ENCODE measurements at places on chromosomes 5 and 9.

DNA sequence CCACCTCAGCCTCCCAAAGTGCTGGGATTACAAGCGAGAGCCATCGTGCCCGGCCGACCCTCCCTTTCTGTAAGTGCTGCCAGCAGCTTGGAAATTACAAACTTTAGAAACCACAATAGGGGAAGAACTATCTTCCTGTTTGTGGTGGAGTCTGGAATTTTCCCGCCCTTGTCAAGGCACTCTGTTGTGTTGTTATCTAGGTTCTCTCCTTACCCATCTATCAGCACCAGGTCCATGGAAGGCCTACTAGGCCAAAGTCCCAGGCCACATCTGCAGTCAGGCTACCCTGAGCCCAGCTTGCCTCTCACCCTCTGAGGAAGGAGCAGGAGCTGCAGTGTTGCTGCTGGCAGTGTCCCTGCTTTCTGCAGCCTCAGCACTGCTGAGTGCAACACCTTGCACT, 214.9 kb downstream of the MCTP1 start:
- DNase-seq, result no peak

- no peak for DNase-seq
Observed at GRCh38 chr9:126646162-126646561, 32.4 kb downstream of the LMX1B start.

- DNase-seq, result no peak
Observed at GRCh38 chr9:32603914-32604852, 31.2 kb upstream of the NDUFB6 start.

DNA sequence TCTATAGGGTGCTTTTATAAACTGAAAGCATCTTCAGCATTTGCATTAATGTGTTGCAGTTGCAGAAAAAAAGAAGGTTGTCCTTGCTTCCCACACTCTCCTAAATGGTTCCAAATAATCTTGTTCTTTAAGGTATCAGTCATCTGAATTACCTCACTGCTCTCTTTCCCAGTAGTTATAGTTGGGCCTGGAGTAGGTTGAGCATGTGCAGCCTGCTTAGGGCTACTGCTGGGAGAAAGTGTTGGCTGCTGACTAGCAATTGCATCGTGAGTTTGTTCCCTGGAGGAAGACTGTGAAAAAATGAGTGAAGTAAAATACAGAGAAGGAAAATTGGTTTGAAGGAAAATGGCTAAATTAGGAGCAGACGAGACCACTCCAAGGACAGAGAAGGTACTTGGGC, 74.5 kb downstream of the PRR16 start:
- DNase-seq, result no peak

- DNase-seq, result peak; percentile 75
Observed at GRCh38 chr9:89605465-89606048, 745 bp downstream of the GADD45G start.

DNA sequence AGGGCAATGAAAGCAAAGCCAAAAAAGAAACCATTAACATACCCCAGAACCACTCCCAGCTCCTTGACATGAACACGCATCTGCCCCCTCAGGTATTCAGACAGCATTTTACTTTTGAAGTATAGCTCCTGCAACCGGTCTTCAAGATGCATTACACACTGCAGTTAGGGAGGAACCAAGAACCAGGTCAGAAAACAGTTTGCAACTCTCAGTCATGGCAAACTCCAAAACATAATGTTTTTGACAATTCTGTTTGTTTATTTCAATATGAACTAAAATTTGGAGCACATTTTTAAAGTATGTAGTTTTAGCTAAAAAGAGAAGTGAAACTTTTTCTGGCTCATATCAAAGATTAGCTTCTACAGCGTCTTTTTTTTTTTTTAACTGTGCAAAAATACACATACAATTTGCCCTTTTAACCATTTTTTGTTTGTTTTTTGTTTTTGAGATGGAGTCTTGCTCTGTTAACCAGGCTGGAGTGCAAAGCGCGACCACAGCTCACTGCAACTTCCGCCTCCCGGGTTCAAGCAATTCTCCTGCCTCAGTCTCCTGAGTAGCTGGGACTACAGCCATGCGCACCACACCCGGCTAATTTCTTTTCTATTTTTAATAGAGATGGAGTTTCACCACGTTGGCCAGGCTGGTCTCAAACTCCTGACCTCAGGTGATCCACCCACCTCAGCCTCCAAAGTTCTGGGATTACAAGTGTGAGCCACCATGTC, 12.2 kb upstream of the RAPGEF6 start:
- DNase-seq, result no peak

DNA sequence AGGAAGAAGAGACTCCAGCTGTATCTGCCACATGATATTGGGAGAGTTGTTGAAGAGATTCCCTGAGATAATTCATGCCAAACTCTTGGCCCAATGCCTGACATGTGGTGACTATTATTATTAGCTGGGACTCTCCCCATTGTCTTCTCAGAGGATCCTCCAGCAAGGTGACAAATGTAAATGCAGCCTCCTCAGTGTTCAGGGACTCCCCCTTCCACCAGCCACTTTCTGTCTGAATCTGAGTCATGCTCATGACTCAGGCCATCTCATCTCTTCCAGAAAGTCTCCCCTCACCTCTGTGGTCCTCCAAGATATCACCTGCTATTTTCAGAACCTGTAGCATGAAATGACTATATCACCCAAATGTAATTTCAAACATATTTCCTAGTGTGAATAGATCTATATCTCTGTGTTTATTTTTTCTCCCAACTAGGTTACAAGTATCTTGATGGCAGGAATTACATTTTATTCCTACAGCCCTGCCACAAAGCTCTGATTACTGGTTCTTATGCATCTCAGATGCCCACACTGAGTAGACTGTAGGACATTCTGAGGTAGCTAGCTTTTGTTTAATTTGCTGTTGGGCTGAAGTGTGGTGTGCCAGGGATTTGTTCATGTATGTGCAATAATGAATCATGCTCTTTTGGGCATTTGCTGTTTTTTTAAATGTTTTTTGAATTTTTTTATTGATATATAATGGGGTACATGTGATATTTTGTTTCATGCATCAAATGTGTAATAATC, 126.6 kb upstream of the IL12B start:
- DNase-seq, result no peak

- no peak for DNase-seq
Observed at GRCh38 chr9:131539223-131539923, 6.0 kb upstream of the PRRT1B start.

- DNase-seq, result no peak
Observed at GRCh38 chr5:69368458-69369339, 621 bp downstream of the AK6 start.

GRCh38 chr9:13810510-13810909, 503.4 kb downstream of the NFIB start:
- DNase-seq, result no peak

DNA sequence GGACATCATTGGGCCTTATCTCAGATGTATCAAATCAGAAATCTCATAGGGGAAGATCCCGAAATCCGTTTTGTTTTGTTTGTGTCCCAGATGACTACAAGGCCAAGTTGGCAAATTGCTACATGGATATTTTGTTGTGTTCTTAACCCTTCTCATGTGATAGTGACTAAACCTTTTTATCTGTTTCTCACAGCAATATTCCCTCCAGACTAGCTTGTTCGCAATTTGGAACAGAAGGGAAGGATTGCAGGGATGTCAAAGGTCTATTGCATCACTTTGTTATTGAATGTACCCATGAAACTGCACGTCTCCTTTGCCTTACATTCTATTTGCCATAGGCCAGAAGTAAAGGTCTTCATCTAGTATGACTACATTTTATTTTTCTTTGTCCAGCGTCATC, 453.9 kb downstream of the NFIB start:
- no peak for DNase-seq

DNA sequence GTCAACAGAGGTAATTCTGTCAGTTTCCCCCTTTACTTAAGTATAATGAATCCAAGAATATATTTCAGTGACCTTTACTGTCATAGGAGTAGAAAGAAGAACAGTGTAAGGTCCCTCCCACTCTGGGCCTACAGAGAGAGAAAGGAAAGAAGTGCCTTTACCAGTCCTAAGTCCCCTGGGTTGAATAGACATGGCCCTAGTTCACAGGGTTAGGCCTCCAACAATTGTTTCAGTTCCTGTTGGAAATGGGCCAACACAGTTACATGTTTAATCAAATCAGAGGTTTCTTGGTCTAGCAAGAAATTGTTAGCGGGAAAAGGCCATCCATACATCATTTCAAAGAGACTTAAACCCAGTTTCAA, 605.6 kb downstream of the MTRR start:
- no peak for DNase-seq

DNA sequence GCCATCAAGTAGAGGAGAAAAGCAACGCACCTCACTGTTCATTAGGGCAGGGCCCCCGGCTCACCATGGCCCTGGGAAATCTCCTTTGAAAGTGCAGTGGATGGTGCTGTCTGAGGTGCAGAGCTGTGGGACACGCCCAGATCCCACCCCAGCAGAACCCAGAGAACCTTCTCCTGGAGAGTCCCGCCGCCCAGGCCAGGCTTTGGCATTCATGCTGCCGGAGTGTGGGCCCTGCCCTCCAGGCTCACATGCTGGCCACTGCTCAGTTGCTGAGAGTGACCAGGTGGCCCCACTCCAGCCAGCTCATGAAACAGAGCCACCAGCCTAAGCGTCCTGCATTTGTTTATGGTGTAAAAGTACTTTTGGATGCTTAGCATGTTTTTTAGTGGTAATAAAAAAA, 23.8 kb upstream of the LRRC14B start:
- DNase-seq, result peak; percentile 20

DNA sequence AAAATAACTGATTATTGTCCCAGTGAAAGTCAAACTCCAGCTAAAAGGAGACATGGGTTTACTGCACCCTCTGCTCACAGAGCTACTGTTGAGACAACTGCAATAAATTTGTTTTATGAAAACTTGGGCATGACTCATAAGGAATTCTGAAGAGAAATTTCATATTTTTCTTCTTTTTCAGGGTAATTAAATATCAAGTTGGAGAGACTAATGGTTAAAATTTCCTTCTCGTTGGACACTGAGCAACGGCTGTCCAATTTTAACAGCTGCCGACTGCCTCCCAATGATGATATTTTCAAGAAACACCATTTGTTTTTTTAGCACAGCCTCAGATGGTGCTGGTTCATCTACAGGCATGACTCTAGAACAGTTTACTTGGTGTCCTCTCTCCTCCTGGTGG, 259.2 kb upstream of the RGMB start:
- no peak for DNase-seq

- peak; percentile 50 for DNase-seq
Observed at GRCh38 chr5:50440651-50441492, at the start of gene EMB. TSS of gene EMB (minus strand) at chr5:50441288. CDS start at chr5:50441151, 137 bp downstream.

- no peak for DNase-seq
Observed at GRCh38 chr5:35671541-35672295, 54.1 kb downstream of the SPEF2 start.

DNA sequence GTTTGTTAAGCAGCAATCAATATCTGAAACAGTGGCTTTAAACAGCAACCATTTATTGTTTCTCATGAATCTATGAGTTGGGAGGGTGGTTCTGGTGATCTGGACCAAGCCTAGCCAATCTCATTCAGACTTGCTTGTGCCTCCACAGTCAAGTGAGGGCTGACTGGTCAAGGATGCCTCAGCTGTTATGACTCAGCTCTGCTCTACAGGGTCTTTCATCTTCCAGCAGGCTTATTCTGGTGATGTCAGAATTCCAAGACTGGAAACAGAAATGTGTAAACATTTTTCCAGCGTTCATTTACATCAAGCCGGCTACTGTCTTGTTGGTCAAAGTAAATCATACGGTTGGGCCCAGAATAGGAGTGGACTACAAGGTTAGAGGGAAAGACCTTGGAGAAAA, 2.5 kb upstream of the PIP5K1B start:
- DNase-seq, result no peak

DNA sequence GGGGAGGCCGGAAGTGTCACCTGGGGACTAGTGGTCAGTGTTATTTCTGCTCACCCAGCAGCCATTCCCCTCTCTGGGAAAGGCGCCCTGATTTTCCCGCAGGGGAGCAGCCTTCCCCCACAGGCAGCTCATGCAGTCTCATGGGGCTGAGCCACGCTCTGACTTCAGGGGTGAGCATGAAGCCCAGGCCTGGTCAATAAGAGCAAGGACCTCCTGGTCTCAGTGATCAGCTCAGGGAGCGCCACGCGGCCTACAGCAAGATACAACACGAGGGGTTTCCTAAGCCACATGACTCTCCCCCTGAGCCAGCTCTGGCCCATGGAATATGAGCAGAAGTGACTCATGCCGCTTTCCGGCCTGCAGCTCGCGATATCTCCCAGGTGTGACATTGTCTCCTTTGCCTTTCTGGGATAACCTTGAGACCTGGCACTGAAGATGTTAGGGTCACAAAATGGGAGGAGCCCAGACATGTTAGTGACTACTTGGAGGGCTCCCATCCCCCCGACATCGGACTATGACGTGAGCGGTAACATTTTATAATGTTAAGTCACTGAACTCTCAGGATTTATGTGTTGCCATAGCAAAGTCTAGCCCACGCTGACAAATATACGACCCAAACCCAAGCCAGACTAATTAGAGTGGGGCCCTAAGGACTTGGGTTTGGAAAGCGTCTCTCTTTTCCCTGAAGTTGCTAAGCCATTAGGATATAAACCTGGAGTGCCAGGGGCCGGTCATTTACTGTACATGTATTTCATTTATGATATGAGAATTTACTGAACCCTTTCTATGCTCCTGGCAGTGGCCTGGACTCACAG, 46.5 kb upstream of the GFPT2 start:
- DNase-seq, result no peak

DNA sequence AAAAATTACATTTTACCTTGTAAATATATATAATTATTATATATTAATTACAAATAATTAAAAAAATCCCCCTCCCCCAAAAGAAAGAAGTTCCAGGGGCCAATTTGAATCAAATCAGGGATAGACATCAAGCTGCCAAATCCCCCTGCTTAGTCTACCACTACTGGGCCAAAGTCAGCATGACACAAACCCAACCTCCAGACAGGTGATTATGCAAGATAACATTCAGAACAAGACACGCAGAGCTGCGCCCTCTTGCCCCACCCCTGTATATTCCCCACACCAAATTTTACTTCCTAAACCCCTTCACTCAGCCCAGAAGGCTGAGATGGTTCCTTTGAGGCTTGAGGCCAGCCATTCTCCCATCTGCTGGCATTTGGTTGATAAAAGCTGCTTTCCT, 2059.1 kb upstream of the CDH6 start:
- no peak for DNase-seq

GRCh38 chr9:121240472-121241135, 27.4 kb upstream of the GSN start:
- DNase-seq, result no peak

GRCh38 chr5:170747357-170747756, 36.2 kb upstream of the GABRP start:
- DNase-seq, result no peak

DNA sequence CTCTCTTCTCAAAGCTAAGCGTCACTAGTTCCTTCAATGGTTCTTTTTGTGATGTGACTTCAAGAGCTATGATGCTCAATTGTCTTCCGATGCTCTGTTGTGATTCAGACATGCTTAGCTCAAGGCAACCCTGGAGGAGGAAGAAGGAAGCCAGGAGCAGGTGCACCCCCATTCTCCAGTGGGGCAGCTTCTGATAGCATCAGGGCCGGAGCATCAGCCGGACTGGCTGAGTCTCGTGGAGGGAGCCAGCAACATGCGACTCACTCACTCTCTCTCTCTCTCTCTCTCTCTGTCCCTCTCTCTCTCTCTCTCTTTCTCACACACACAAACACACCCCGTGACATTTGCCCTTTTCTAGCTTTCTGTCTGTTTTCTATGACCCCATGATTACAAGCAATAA, 140.2 kb downstream of the HSD17B3 start:
- DNase-seq, result no peak

Data from dorsolateral prefrontal cortex (tissue), 122 donors.